Activated naive CD4-positive, alpha-beta T cell (primary cell): ENCODE measurements at places on chromosomes 7 and 10.

DNA sequence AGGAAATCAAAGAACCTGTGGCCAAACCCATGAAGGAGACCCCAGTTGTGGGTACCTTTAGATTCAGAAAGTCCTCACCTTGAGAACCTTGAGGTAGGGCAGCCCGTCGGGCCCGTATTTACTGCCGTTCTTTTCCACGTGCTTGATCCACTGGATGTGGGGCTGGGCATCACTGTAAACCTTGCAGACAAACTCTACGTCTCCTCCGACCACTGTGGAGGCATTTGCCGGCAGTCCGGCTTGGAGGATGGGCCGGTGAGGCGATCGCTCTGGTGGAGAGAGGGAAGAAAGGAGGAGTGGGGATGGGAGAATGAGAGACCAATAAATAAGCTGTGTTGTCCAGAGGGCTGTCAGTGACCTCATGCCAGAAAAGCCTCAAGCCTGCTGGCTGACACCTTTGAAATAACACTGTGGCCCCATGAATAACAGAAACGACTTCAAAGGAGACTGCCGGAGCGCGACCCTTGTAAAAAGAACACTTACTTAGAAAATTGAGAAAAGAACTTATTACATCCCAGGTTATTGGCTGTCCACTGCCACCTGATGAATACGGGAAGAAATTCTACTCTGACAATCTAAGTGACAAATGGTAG lies 78.2 kb downstream of the FGFR2 start:
- no peak for DNase-seq

DNA sequence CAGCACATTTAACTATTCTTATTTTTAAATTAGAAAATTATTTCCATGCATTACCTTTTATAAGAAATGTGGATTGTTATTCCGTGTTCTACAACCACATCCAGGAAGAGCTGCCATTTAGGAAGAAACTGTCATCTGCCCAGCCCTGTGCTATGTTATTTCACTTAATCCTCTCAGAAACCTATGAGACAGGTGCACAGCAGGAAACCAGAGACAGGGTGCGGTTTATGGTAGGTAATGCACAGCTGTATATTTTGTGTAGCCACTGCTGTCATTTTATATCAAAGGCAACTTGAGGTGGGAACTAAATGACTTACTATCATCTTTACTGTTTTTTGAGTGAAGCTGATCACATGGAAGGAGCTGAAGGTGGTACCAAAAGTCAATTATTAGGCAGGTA lies 232.3 kb downstream of the MAGI2 start:
- DNase-seq, result no peak

DNA sequence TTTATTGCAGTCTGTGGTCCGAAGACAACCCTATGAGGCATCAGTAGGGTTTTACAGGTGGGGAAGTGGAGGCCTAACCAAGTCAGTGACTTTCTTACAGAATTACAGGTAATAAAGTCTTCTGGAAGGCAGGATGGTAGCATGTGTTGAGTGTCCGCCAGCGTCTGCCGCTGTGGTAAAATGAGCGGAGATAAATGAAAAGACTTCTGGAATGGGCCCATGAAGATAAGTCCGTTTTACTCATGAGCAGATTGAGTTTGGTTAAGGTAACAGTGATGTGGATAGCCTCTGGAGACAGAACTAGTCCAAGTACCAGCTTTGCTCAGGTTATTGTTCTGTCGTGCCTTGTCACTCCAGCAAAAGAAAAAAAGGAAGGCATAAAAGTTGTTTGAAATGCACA lies 966 bp downstream of the FBH1 start:
- no peak for DNase-seq

GRCh38 chr7:128119036-128119435 lies 87.8 kb upstream of the LRRC4 start:
- no peak for DNase-seq

GRCh38 chr10:90884431-90884830 lies 12.7 kb downstream of the RPP30 start:
- DNase-seq, result no peak

DNA sequence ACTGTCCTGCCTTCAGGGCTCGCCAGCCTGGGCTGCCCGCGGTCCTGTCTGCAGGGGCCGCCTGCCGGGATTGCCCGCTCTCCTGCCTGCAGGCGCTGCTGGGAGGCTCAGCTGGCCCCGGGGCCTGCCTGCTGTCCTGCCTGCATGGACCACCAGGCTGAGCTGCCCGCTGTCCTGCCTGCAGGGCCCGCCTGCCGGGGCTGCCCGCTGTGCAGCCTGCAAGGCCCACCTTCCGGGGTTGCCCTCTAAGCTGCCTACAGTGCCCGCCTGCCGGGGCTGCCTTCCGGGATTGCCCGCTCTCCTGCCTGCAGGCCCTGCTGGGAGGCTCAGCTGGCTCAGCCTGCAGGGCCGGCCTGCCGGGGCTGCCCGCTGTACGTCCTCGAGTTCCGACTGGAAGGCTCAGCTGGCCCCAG lies 164.4 kb downstream of the GLRX3 start:
- no peak for DNase-seq

DNA sequence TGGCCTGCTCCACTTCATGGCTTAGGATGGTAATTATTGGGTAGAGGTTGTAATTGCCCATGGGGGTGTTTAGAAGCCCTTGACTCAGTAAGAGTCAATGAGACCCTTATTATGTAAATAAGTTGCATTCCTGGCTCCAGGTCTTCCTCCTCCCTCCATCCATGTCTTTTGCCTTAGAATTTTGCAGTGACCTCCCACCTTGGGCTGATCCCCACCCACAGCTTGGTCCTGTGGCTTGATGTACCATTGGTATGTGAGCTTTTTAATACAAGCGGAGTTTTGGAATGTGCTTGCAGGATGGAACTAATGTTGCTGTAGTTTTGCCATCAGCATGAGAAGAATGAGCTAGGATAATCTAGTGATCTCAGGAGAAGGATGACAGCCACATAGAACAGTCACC lies 73.2 kb upstream of the DGKI start:
- DNase-seq, result no peak

DNA sequence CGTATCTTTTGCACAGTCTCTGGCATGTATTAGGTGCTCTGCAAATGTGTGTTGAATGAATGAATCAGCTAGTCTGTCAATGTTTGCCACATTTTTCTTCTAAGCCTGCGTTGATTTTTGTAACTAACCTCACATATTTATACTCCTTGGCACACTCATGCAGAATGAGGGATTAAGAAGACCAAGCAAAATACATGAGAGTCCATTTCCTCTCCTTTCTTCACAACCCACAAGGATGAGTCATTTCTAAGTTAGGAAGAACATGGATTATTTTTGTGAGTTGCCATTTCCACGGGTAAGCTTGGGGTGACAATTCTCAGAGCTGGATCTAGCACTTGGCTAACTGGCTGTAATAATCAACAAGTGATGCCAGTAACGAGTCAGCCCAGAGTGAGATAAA lies 158.8 kb downstream of the TWIST1 start:
- DNase-seq, result no peak

- no peak for DNase-seq
Measured at GRCh38 chr7:107208024-107208521, 39.3 kb downstream of the HBP1 start.

- DNase-seq, result no peak
Measured at GRCh38 chr10:99457813-99458212, 27.4 kb upstream of the GOT1 start.

DNA sequence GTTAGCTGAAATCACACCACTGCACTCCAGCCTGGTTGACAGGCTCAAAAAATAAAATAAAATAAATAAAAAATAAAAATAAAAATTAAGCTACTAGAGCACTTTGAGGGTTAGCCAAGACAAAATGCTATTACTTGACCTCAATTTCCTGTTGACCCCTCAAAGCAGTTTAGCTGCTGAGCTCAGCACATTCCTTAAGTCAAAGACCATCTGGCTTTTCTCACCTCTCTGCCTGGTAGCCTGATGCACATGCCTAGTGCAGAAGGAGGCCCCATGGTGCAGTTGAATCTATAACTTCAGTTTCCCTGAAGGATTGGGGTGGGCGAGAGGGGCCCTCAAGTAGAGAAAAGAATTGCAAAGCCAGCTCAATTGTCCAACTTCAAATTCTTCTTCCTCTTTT lies 211.1 kb upstream of the GALNT17 start:
- no peak for DNase-seq

DNA sequence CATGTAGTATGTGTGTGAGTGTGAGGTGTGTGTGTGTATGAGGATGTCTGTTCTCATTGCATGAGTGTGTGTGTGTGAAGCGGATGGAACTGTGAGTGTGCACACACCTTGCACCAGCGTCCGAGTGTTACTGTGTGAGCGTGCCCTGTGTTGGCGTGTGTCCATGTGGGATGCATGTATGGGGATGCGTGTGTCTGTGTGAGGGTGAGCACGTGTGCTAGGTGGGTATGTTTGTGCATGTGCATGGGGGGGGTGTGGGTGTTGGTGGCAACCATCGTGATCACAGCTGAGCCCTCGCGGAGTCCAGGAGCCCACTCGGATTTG lies 6.4 kb downstream of the KNDC1 start:
- DNase-seq, result no peak

DNA sequence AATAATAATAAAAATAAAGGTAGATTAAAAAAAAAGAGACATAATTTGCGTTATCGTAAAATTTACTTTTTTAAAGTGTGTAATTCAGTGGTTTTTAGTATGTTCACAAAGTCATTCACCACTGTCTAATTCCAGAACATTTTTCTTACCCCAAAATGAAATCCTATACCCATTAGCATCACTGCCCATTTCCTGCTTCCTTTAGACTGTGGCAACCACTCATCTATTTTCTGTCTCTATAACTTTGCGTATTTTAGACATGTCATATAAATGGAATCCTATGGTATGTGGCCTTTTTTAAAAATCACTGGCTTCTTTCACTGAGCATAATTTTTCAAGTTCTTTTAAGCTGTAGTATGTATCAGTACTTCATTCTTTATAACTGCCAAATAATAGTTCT lies 53.6 kb downstream of the KAT6B start:
- no peak for DNase-seq

- DNase-seq, result no peak
Measured at GRCh38 chr10:125961743-125962142, 65.4 kb downstream of the FANK1 start.

- DNase-seq, result no peak
Measured at GRCh38 chr7:82629583-82629982, 186.0 kb upstream of the CACNA2D1 start.

DNA sequence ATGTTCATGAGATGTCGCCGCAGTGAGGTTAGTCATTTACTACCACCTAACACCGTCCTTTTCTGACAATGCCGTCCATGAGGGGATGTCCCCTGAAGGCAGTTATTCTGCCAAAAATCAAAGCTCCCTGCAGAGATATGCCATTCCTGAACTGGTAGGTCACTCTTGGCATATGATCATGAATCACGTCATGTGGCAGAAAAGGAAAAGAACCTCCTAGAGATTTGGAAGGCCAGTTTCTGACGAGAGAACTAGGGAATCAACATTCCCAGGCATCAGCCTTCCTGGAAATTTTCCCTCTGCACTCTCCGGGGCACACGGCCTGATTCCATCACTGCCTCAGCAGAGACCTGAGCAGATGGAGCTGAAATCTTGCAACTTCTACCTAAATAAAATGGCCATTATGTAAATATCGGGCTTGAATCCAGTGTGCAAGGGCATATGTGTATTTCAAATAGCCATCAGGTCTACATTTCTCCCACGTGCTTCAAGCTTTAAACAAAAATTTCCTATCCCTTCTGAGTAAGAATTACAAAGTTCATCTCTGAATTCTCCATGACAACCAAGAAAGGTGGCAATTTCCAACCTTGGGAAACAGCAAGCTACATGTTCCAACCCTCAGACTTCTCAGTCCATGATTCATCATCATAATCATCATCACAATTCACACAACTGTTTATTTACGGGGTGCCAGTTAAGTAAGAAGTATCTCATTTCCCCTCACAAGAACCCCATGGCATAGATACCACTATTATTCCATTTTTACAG lies 46.5 kb downstream of the AMPH start:
- DNase-seq, result no peak

GRCh38 chr7:152103691-152104090 lies 78.2 kb downstream of the GALNT11 start:
- no peak for DNase-seq

- DNase-seq, result no peak
Measured at GRCh38 chr10:133009218-133009950, 67.0 kb upstream of the CFAP46 start.

GRCh38 chr10:69043931-69044531 lies 43.9 kb upstream of the SRGN start:
- no peak for DNase-seq

- DNase-seq, result no peak
Measured at GRCh38 chr7:1767524-1767923, 97.4 kb downstream of the ELFN1 start.
